CD4-positive, alpha-beta T cell treated with Interleukin-17A for 4 hours (primary cell): ENCODE measurements at places on chromosomes 2 and 18.

DNA sequence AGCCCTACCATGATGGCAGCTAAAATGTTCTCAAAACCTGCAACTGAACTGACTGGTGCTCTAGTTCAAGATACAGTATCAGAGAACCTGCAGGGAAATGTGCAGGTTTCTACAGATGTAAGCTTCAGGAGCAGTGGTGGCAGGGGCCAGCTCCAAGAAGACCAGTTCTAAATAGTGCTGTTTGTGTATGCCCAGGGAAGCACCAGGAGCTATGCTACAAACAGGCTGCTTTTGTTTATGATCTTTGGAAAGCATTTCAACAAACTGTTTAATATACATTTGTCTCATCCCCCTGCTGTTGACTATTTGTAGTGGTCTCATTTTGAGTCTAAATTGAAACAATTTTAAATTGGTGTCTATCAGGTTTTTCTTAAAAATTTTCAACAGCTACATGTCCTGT lies 20.7 kb downstream of the FZD5 start:
- DNase-seq: no peak

DNA sequence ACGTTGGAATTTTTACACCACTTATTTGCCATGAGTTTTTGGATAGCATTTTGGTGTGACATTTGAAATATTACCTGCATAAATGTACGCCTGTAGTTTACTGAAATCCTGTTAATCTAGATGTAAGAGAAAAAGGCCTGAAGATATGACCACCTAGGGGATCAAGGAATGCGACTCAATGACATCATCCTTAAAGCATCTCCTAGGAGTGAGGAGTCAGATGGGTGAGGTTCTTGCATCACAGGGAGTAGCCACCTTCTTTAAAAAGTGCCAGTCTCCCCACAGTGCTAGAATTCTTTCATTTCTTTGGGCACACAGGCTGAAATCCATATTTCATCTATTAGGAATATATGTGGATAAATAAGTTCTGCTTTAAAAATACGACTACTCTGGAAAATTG lies 34.5 kb downstream of the ADCYAP1 start:
- no peak for DNase-seq

- peak; percentile 22 for DNase-seq
These were observed 44.1 kb downstream of the MRPS5 start for GRCh38 chr2:95077530-95077825.

DNA sequence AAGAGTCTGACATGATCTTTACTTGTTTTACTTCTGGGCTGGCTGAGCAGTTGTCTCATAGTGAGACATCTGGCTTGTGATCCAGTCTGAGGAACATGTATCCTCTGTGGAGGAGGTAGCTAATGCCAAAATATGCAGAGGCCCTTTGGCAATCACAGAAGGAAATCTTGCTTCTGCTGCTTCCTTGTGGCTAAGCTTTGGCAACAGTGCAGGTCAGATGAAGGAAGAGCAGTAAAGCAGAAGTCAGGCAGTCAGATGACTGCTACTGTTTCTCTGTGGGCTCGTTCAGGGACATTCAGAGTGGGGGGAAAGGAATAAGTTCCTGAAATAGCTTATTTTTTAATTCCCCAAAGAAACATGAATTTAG lies 22.3 kb downstream of the DOK1 start:
- no peak for DNase-seq

DNA sequence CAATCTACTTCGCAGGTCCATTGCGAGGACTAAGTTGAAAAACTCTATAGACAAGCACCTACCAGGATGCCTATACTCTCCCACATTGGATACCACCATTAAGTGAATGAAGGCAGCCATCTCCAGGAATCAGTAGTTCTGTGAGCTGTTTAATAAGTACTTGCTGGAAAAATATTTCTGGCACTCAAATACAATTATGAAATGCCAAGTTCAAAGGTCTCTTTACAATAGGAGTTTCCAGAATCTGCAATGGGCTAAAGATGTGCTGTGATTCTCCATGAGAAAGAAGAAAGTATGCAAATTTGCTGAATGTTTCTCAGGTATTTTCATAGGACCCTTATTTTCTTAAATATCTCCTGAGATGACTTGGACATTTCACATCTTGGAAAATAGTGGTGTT lies 103.0 kb downstream of the AP1S3 start:
- no peak for DNase-seq

- no peak for DNase-seq
These were observed 447.6 kb upstream of the TCF4 start for GRCh38 chr18:56035546-56035945.

DNA sequence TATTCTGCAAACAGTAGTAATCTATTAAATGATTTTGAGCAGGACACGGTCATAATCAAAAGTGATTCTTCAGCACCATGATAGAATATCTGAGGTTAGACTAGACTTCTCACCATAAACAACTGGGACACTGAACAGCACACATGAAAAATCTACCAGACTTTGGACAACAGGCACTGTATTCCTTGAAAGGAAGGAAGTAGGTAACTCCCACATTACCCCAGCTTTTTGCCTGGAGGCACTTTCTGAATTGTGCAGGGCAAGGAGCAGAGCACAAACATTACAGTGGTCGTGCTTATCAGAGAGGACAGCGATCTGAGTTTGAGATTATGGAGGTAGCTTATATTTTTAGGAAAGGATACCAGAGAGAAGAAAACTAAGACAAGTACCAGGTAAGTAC lies 25.3 kb upstream of the IL1RL1 start:
- DNase-seq: no peak

- DNase-seq: no peak
These were observed 51.4 kb upstream of the TRIB2 start for GRCh38 chr2:12665334-12665733.

DNA sequence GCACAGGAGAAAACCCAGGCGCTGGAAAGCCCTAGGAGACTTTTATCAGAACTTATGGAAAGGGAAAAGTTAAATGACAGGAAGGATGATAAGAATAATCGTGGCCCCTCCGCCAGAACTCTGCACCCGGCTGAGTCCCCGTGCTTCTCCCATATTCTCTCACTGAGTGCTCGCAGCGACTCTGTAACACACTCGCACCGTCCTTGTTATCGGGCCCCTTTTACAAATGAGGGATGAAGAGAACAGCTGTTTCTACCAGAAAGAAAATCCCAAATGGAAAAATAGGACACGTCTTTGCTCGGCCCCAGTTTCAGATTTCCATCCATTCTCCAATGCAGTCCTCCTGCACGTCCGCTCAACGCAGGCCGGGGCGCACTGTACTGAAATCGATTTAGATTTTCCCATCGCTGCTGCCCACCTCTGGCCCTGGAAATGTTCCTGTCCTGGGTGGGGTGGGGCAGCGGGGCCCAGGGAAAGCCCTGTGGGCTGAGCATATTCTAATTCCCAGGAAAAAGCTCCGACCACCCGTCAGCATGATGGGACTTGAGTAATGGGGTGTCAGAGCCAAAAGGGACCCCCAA lies 66.4 kb downstream of the KCNF1 start:
- no peak for DNase-seq

DNA sequence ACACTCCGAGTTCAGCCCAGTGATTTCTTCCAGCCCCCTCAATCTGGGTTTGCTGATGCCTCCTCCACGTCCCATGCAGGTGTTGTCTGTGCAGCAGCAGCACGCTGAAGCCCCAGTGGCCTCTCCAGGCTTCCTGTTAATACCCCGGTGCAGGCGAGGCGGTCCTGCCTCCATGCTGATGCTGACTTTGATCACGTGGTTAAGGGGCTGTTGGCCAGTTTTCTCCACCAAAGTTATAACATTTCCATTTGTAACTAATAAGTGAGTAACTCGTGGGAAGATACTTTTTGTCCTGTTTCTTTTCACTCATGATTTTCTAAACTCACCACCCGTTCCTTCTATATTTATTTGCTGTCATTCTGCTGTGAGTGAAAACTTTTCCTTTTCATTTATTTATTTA lies 42.5 kb upstream of the TMEM18 start:
- no peak for DNase-seq

DNA sequence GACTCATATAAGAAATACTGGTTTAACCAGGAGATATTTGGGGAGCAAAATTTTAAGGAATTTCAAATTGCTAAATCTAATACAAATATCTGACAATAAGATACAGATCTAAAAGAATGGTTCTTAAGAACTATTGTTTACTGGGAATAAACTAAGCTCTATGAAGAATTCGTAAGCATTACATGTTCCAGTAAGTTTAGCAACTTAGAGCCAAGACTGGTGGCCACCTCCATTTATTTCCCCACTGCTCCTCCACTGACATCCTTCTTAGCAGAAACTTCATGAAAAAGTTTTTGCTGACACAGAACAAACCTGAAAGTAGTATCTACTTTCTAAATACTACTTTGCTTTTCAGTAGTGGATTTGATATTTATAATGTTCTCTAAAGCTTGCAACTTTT lies 83.0 kb downstream of the ACSL3 start:
- DNase-seq: no peak

- DNase-seq: no peak
These were observed 40.0 kb upstream of the ITGA6 start for GRCh38 chr2:172387361-172387760.

- DNase-seq: no peak
These were observed 91.4 kb downstream of the SCN9A start for GRCh38 chr2:166284359-166284758.

DNA sequence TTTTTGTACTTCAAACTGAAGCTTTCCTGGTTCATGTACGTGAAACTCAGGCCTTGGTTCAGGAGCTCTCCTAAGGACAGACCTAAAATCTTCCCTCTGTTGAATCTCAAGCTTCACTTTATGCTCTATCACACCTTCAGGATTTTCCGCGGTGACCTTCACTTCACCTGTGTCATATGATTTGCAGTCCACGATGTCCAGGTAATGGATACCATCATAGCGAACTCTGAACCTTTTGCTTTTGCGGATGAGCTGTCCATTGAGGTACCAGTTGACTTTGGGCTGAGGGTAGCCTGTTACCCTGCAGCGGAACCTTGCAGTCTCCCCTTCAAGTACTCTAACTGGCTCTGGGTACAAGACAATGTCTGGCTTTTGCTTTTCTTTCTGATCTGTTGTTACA lies 31.2 kb downstream of the TTN start:
- DNase-seq: no peak

- no peak for DNase-seq
These were observed 689.6 kb upstream of the HS6ST1 start for GRCh38 chr2:129008055-129008880.

DNA sequence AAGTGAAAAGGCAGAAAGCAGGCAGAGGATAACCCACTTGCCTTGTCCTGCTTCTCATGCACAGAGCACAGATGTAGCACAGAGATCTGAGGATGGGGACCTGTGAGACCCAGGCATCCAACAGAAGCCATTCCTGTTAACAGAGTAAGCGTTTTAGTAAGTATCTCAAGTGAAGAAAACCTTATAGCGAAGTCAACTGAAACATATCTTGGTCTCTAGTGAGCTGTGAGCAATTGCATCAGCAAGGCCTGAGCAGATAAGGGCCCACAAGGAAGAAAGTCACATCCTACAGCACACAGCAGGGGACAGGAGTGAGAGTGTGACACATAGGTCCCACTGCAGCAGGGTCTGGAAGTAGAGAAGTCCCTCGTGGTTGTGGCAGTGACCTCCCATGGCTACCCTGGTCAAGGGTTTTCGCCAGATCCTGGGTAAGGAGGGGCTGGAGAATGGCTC lies 248.7 kb upstream of the TNP1 start:
- DNase-seq: no peak

GRCh38 chr2:211380041-211380440 lies 823.6 kb downstream of the CPS1 start:
- no peak for DNase-seq

DNA sequence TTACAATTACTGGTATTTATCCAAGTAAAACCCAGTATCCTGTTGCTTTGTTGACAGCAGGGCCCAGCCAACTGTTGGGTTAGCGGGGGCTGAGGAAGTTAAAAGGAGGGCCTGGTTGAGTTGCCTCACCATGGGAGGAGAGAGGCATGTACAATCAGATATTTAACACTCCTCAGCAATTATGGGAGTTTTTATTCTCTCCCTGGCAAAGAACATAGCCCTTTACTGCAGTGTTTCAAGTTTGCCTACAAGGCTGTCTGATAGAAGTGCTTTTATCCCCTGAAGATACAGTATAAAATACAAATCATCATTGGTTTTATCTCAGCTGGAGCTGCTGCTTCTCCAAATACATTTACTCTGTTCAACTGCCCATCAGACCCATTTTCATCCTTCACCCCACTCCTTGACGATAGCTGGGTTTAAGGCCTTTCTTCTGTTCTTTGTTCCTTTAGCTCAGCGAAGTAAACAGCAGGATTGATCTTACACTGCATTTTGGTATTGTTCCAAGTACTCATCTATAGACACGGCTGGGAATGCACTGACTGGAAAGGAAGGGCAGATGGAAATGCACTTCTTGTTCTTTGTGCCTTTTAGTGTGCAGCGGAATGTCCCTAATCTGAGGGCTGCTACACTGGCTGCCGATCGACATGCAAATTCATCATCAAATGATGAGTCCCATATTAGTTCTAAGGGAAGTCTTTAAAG lies 402.5 kb upstream of the SPRED2 start:
- no peak for DNase-seq

DNA sequence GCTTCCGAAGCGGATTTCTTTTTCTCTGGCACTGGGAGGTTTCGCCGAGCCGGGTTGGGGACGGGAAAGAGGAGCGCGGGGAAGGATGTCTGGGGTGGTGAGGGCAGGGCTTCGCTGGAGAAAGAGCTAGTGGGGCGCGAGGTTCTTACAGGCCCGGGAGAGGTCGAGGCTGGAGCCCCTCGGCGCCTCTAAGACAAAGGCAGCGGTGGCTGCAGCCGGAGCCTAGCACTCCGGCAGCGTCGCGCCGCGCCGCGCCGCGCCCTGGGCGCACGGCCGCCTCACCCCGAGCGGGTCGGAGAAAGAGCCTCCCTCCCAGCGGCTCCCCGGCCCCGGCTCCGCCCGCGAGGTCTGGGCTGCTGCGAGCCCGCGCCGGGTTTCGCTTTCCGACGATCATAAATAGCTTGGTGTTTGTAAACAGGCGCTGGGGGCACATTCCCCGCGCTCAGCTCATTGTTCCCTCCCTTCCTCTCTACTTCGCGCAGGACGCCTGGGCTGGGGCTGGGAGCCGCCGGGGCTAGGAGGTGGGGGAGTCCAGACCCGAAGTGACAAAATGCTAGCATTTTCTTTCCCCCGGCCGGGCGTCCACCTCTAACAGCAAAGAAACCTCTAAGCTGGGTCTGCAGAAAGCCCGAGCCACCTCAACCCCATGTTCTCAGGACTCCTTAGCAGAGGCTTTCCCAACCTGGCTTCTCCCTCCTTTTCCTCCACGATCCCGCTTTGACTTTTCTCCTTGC lies 813 bp upstream of the MEIS1 start:
- DNase-seq: no peak

DNA sequence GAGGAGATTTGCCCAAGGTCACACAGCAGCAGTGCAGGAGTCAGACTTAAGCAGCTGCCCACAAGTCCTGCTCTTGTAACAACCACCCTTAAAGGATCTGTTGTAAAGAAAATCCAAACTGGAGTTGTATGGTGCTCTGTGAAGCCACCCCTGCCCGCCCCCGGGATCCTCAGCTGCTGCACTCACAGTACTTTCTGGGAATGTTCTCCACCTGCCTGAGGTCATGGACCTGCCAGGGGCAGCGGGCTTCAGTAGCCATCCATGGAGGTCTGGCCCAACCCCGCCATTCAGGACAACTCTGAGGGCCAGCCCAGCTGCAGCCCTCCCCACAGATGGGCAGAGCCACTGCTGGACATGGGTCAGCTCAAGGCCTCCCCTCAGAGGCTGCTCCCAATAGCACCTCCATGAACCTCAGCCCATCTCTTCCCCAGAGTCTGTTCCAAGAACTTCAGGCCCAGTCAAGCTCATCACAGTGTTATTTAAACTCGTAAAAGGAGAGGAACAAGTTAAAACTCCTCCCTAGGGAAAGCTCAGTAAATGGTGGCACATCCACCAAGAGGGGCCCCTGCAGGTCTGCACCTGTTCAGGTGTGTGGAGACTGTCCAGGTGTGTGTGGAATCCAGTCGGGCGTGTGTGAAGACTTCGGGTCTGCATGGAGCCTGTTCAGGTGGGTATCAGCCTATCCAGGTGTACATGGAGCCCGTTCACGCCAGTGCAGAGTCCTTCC lies 39.4 kb upstream of the GPC1 start:
- no peak for DNase-seq
